ENCODE measurements at places on chromosomes 4 and X.

DNA sequence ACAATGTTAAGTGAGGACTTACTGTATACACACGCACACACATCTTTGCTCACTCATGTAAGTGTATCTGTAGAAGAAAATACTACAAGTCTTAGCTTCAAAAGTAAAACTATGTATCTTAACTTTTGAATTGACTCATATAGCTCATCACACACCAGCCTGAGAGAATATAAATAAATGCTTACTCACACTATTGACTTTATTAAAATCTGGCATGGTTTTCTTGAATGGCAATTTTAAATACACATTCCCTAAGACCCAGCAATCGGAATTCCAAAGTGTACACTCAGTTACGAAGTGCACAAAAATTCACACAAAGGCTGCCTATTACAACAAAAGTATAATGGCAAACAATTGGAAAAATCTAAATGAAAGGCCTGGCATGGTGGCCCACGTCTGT is 2.0 kb downstream of the ERCC6L start:
- no peak for DNase-seq

DNA sequence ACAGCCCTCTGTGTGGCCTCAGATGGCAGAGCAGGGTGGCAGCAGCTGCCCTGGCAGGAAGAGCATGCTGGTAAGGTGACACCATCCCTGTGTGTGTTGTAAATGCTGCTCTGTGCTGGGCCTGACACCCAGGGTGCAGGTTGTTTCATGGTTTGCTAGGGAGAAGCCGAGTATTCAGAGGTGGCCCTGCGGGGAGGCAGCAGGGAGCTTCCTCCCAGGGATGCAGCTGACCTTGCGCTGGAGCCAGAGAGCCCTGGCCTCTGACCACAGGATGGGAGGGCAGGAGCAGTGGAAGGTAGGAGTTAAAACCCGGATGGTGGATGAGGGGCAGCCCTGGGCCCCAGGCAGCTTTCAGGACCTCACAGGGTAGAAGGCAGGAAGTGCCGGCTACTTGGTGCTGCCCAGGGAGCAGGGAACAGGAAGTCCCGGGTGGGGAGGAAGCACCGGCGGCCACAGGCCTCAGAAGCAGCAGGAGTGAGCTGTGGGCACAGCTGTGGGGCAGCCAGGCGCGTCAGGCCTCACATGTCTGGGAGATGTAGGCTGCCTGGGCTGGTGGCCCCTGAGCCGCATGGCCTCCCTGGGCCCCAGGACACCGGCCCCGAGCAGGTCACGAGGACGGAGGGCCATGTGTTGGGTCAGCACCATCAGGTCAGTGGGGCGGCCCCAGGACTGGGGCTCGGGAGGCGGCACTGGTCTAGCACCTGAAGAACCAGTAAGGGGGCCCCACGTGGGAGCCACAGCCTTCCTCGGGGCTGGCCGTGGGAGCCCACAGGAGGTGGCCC is 19.1 kb downstream of the SH3BP2 start:
- peak; percentile 51 for DNase-seq

- DNase-seq, result no peak
Measured at GRCh38 chr4:138297743-138298405, 55.7 kb upstream of the SLC7A11 start.

DNA sequence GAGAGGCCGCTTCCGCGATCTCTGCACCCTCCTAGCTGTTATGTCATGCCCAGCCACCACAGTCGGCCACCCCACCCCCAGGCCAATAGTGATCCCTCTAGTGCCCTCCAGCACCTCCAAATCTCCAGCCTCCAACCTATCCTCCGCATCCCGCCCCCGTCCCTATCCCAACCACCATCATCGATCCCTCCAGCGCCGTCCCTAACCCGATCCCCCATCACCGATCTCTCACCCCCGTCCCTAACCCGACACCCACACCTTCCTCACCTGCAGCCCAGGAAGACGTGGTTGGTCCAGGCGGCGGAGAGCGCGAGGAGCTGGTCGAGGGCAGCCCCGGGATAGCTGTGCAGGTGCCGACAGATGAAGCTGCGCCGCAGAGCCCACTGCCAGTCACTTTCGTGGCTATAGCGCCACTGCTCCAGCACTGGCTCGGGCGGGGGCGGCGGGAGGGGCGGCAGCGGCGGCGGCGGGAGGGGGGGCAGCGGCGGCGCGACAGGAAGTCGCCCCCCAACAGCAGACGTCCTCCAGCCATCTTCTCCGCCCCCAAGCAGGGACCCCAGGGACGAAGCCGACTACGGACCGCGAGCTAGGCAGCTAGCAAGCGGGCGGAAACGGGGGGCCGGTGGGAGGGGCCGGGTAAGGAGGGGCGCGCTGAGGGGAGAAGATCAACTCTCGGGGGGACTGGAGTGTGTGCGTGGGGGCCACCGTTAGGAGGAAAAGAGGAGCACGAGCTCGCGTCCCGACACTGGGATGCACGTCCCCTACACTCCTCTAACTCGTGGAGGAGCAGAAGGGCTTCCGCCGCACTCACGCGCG is 552 bp downstream of the NKRF start:
- peak; percentile 10 for DNase-seq

GRCh38 chrX:6803607-6804006 is 268.7 kb upstream of the VCX3A start:
- DNase-seq, result no peak

DNA sequence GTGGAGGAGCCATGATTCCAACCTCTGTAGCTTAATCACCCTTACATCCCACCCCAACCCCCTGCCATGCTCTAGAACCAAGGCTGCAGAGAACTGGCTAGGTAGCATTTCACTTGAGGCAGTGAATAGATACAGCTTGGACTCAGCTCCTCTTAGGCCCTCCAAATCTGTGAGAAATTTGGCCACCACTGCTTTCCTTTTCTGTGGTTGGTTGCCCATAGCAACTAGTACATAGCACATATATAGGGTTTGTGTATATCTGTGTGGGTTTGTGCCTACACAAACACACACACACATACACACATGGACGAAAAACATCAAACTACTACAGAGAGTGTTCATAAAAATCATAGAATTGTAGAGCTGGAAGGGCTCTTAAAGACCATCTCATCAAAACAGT is 52.0 kb upstream of the CCDC160 start:
- DNase-seq, result no peak

DNA sequence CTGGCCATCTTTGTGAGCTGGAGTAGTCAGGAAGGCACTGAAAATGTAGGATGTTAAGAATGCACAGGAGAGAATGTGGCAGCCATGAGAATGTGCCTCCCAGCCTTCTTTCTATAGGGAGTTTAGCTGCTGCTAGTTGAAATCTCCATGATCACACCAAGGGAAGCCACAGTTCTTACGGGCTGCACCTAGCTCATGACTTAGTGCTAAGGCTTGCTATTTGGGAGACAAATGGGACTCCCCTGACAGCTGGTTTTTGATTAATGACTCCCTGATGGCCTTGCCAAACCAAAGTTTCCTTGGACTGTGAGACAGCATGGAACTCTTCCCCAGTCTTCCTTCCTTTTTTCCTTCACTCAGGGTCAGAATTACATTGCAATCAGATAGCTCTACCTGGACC is 9.2 kb downstream of the CTSO start:
- no peak for DNase-seq
